ENCODE measurements at places on chromosomes 2 and 18.
A peak's percentile ranks its signal among the peaks of the same experiment; 100 is the strongest.

- no peak for DNase-seq
Measured at GRCh38 chr2:63903003-63903402, 61.3 kb downstream of the UGP2 start.

DNA sequence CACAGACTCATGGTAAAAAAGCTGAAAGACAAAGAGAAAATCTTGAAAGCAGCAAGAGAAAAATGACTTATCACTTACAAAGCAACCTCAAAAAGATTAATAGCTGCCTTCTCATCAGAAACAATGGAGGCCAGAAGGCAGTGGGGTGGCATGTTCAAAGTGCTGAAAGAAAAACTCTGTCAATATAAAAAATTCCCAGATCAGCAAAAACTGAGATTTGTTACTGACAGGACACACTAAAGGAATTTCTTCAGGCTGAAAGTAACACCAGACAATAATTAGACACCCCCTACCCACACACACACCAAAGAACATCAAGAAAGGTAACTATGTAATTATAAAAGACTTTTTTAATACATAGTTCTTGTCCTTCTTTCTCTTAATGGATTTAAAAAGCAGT lies 311.1 kb downstream of the CLIP4 start:
- DNase-seq, result no peak

DNA sequence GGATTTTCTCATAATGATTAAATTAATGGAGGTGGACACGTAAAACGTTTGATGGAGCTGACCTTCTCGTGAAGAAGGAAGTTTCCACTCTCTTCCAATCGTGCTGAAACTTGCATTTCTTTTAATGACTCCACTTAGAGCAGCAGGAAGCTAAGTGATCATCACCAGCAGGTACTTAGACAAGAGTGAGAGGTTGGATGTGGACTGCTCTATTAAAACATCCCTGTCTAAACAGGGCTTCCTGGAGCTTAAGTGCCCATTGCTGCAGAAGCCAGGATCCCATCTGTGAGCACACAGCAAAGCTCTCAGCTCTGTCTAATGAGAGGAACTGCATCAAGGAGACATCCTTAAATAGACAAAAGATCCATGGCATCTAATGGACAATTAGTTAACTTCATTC lies 1539.5 kb upstream of the CELF4 start:
- DNase-seq, result peak; percentile 68

DNA sequence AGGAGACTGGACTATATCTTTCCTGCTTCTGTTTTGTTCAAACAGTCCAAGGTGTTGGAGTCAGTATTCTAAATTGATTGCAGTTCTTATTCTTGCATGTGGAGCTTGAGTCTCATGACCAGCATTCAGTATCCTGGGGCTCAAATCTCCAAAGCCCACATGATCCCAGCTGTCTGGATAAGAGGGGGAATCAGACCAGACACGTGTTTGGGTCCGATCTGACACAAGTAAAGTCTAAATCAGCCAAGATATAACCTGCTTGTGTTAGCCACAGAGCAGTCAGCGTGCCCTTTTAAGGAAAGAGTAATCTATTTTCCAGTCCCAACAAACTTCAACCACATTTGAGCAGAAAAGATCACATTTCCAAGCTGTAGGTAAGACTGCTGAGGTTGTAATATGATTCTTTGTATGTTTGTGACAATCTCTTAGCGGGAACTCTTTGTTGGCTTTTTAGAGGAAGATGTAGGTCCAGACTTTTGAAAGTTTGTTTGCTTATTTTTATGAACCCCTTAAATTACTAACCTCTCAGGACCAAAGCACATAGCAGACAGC lies 334.6 kb downstream of the SLC4A3 start:
- DNase-seq, result no peak

DNA sequence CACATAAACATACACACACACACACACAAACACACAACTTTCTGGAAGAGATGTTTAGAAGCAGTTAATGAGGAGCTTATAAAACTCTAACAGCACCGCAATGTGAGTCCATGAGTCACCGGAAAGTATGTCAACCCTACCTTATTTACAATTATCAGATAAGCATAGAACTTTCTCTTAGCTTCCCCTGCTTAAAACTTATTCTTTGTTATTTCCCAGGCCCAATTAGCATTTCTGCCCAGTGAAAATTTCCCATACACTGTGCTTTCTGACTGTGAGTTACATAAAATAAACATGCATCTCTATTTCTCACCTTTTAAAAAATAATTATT lies 737.6 kb downstream of the LRP1B start:
- no peak for DNase-seq

GRCh38 chr2:96072746-96073145 lies 38.0 kb upstream of the GPAT2 start:
- DNase-seq, result no peak
